ENCODE measurements at places on chromosomes 11 and 22.

DNA sequence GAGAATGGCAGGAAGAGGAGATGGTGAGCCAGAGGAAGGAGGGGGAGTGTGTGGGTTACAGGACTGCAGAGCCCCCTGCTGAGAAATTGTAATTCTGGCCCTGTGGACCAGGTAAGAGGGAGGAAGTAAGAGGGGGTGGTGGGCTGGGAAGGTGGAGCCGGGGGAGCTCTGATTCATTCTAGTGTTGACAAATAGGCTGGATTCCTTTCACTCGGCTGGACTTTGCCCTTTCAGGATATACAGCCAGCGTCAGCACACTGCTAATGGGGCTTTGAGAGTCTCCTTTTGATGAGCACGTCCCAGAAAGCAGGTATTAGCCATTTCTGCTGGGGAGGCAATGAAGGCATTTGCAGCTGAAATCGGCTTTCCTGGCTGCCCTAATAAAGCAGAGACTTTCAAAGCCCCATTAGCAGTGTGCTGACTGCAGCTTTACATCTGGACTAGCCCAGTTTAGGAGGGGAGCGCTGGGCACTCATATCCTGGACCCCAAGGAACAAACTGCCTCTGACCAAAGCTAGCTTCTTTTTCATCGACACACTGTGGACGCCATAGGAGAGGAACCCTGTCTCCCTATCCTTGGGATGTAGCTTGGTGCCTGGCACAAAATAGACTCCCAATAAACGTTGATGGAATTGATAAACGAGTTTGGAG, 44.8 kb upstream of the CADM1 start:
- DNase-seq = no peak

DNA sequence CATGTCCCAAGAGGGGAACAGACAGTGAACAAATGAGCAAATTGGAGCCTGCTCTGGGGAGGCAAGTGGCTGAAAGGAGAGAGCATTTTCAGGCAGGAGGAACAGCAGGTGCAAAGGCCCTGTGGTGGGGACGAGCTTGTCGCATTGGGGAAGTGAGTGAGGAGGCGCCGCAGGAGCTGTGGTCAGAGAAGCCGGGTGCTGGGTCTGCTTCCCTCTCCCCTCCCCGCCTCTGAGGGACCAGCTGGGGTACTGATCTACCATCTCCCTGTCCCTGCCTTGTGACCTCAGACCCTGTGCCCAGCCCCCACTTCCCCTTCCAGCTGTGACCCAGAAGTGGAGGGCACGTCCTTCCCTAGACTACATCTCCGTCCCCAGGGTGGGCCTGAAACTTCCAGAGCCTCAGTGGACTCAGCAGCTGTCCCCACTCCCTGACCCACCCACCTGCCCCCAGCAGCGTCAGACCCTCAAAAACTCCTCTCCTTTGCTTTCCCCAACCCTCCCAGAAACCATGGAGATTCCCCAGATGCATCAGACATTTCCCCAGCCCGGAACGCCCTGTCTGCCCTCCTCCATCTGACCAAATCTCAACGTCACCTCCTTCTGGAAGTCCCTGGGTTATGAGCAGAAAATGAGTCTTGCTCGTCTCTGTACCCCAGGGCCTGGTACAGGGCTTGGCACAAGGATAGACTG, 19.7 kb upstream of the PDGFB start:
- no peak for DNase-seq

DNA sequence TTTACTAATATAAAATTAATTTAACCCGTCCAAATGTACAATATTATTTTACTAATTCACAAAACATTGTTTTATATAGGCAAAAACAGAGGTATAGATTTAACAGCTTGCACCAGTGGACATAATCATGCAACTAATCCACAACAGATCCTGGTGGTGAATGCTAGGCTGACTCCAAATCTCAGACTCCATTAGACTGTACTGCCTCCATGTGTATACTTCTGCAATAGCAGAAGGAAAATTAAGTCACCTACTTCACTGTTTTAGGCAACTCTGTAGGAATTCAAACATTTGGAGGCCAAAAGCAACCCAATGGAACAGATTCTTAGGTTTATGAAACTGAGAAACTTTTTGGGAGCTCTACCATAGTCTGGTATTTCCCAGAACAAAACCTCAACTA, 30.0 kb upstream of the RAB39A start:
- no peak for DNase-seq

DNA sequence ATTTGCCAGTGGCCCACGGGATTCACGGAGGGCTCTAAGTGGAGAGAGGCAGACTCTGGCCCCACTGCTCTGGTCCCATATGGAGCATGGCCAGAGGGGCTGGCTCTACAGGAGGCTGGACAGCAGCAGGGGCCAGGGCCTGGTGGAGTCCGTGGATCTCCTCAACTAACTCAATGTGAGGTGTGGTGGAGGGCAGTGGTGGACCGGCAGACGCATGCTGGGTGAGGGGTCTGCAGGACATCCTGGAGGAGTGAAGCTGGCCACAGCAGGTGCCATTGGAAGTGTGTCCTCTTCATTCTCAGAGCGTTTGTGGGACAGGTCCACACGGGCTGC, 15.6 kb downstream of the IGF2 start:
- no peak for DNase-seq

DNA sequence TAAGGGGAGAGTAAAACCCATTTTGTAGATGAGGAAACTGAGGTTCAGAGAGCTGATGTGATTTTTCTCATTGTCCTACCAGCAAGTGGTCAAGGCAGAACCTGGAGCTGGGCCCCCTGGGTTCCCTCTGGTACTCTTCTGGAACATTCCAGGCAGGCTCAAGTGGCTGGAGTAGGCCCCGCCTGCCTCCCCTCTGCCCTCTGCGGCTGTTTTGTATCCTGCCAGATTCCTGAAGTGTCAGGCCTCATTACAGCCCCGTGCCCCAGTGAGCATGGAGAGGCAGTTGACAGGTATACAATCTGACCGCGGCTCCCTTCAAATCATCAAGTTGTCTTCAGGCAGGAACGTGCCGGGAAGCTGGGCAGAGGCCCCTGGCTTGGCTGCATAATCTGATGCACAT, 94.6 kb upstream of the CD82 start:
- DNase-seq = no peak

GRCh38 chr11:28528217-28528616, 420.0 kb downstream of the METTL15 start:
- DNase-seq = no peak

Data from stimulated activated CD4-positive, alpha-beta T cell treated with anti-CD3 and anti-CD28 coated beads, TNF-alpha, amount 100 ng/mL, for 4 hours (primary cell).